Hematopoietic multipotent progenitor cell treated with erythropoietin and hydrocortisone succinate and interleukin-3 and kit ligand, for 15 days (in vitro differentiated cells): ENCODE measurements at places on chromosomes 6 and 20.

- no peak for DNase-seq
Observed at GRCh38 chr20:32569380-32570305, 15.5 kb downstream of the NOL4L start.

DNA sequence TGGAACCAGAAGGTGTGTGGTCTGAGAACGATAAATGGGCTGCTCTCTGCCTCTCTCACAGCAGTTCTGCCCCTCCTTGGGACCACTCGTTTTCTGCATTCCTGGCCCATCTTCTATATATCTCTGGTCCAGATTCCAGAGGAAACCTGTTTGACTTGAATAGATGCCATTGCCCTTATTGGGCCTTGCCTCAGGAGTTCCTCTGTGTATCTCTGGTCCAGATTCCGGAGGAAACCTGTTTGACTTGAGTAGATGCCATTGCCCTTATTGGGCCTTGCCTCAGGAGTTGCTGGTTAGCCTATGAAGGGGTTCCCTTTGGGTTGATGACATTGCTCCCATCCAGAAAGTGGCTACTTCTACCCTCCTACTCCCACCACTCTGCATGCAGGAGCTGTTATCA, 189.4 kb downstream of the SLC16A10 start:
- DNase-seq, result no peak

DNA sequence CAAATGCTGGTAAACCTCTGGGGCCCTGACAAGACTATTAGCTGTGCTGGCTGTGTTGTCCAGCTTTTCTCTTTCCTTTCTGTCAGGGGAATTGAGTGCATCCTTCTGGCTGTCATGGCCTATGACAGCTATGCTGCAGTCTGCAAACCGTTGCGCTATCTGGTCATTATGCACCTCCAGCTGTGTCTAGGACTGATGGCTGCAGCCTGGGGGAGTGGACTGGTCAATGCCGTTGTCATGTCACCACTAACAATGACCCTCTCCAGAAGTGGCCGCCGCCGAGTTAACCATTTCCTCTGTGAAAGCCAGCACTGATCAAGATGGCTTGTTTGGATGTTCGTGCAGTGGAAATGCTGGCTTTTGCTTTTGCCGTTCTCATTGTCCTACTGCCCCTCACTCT, 20.3 kb downstream of the OR2B6 start:
- no peak for DNase-seq

- no peak for DNase-seq
Observed at GRCh38 chr20:63268256-63268655, 4.4 kb upstream of the ARFGAP1 start.
